ENCODE measurements at places on chromosomes 2 and 18. TPM values are rescaled to one million over a fixed set of nuclear protein-coding genes. Genes with fewer than 3 reads are reported as not detected.
A peak's percentile ranks its signal among the peaks of the same experiment; 100 is the strongest.

The LCT gene
- total RNA-seq: not detected

The OR6B2 gene
- not detected for total RNA-seq

The MYL1 gene
- not detected for total RNA-seq

The SKOR2 gene
- total RNA-seq: not detected

The SATB2 gene
- total RNA-seq: not detected

The DYNAP gene
- not detected for total RNA-seq

The NEB gene
- total RNA-seq: 1.3 TPM

The FBXO41 gene
- total RNA-seq: 17.4 TPM

The CPO gene
- total RNA-seq: not detected

The SFTPB gene
- not detected for total RNA-seq

The SERPINB13 gene
- not detected for total RNA-seq

The CYP27A1 gene
- total RNA-seq: not detected

The ACMSD gene
- total RNA-seq: not detected

DNA sequence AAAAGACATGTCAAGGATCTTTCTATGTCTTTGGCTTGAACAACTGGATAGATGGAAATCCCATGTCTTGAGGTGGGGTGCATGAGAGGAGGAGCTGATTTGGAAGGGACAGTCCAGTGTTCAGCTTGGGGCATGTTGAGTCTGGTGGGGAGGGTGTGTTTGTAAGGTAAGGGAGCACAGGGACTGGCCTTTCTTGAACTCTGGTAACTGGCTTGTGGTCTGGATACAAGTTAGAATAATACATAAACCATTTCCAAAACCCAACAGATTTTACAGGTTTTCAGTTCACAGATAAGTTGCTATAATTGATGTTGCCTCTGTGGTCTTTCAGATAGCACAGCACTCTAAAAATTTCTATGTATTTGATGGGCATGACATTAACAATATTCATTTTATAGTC, 24.2 kb downstream of the RHBDD1 start:
- DNase-seq: no peak

- DNase-seq: no peak
Observed at GRCh38 chr2:72131371-72131891, 16.2 kb downstream of the CYP26B1 start.

GRCh38 chr2:1360557-1361250, 52.6 kb upstream of the TPO start:
- DNase-seq: no peak

GRCh38 chr2:176128172-176128981, 1.1 kb upstream of the HOXD8 start:
- no peak for DNase-seq

DNA sequence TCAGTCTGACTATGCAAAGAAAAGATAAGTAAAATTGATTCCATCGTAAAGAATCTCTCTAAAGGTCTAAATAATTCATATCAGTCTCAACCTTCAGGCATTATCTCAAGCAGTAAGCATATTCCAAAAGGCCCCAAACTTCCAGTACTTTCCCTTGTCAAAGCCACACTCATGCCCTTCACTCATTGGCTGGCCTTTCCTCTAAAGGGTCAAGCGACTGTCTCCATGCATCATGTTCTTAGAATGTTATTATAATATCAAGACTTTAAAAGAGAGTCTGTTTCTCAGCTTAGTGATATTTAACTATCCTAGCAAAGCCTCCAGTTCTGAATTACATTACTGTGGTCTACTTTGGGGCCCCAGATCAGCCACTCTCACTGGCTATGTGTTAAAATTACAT, 271.3 kb downstream of the MREG start:
- DNase-seq: no peak

DNA sequence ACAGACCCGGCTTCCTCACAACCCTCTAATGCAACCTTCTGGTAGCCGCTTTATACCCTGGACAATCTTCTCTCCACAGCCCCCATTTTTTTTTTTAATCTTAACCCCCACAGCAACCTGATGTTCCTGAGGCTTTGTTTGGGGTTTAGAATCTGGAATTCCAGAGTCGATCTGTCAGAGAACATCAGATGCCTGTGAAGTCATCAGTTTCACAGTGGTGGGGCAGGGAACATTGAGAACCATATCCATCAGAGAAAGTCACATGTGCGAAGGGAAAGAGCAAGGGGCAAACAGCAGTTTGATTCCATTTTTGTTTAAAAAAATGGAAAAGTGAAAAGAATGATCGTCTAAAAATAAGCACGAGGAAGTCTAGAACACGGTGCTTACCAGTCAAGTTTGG, 20.6 kb downstream of the NPAS2 start:
- DNase-seq: no peak

- no peak for DNase-seq
Observed at GRCh38 chr2:20668451-20668850, 1.5 kb downstream of the GDF7 start.

GRCh38 chr2:129481306-129482219, 497.9 kb upstream of the RAB6C start:
- DNase-seq: no peak

DNA sequence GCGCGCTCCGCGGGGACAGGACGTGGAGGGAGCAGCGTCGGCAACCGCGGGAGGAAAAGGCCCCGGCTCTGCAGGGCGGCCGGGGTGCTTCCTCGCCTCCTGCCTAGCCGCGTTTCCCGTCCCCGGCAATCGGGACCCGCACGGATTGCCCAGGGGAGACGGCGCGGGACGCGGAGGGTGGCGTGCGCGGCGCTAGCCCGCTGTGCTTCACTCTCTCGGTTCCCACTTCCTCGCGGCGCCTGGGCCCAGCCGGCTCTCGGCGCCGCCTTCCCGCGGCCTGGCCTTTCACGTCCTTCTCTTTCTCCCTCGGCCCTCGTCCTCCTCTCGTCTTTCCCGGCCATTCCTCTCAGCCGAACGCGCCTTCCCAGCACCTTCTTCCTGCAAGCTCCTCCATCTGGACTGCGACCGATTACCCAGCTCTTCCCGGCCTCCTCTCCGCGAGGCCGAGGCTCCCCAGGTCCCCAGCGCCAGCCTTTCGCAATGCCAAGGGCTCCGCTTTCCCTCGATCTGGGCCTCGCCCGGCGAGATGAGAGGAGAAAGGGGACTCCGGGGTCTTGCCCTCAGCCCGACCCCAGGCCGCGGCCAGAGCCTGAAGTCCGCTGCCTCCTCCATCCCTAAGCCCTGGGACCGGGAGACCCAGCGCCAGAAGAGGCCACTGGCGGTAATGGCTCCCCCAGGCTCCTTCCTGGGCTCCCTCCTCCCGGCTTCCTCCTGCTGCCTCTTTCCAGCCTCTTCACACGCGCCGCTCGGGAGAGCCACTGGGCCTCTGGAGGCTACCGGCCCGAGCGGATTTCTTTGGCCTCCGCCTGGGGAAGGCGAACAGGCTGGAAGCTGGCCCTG, 34.3 kb upstream of the ATP6V1B1 start:
- no peak for DNase-seq

GRCh38 chr2:10185755-10186154, 63.2 kb downstream of the RRM2 start:
- DNase-seq: no peak

- DNase-seq: peak; percentile 40
Observed at GRCh38 chr2:169131587-169132512, 62.5 kb downstream of the DHRS9 start.

- no peak for DNase-seq
Observed at GRCh38 chr2:9552219-9553178, 3.1 kb downstream of the ADAM17 start.

- no peak for DNase-seq
Observed at GRCh38 chr2:60313470-60314172, 239.8 kb downstream of the BCL11A start.

Data from CD4-positive, CD25-positive, alpha-beta regulatory T cell (primary cell).